ENCODE measurements at places on chromosomes 4 and X. TPM values are rescaled to one million over a fixed set of nuclear protein-coding genes. Genes with fewer than 3 reads are reported as not detected.

GRCh38 chr4:54144661-54145171 is 44.8 kb downstream of the GSX2 start:
- DNase-seq: no peak

The HGFAC gene
- total RNA-seq: 0.15 TPM

- DNase-seq: no peak
Observed at GRCh38 chr4:112141366-112142138, 3.7 kb upstream of the FAM241A start.

DNA sequence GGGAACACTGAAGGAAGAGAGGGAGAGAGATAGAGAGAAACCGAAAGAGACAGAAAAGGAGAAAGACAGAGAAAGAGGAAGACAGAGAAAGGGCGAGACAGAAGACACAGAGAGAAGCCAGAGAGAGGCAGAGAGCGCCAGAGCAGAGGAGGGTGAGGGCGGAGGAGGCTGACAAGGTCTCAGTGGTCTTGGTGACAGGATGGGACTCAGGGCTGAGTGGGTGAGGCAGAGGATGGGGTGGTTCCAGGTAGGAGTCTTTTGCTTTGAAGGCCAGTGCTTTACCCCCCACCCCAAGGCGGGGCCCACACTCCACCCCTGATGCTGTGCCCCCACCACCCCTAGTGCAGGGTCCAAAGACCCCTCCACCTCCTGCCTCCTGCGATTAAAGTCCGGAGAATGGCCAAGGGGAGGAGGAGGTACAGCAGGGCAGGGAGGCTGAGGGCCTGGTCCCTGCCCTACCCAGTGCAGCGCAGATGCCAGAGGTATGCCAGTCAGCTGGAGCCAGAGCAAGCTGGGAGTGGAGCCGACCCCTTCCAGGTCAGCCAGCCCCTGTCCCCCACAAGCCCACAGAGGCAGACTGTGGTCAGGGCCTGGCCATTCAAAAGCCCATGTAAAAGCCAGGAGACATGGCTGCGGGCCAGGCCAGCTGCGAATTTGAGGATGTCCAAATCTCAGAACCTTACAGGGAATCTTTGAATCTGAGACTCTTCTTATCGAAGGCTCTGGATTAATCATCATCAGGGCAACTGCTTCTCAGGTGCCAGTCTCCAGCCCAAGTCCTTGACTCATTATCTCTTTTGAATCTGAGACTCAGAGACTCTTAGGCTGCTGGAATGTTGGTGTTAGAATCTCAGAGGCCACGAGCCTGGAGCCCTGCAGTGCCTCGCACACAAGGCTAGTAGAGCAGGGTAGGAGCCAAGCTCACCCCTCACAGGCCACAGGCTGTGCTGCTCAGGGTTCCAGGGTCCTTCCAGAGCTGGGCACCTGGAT is 758 bp downstream of the IQSEC2 start:
- DNase-seq: no peak

The KDR gene
- total RNA-seq: 98.1 TPM

- DNase-seq: no peak
Observed at GRCh38 chrX:53049127-53049517, 533 bp downstream of the GPR173 start.

DNA sequence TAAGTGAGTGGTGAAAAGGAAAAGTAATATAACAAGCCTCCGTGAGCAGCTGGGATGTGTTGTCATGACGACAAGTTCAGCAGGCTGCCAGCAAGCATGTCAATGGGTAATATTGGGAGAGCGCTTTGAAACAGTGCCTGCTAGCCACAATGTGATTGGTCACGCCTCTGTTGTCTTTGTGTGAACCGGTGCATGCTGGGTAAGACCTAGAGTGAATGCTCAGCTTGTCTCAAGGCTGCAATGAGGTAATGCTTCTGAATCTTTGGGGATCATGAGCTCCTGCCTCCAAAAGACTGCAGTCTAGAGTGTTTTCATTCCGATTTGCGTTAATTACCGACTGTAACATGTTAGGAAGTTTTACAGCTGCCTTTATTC is 54.9 kb downstream of the STOX2 start:
- DNase-seq: no peak

- DNase-seq: no peak
Observed at GRCh38 chr4:93182722-93183121, 645.8 kb upstream of the ATOH1 start.

GRCh38 chr4:22029803-22030202 is 81.2 kb upstream of the KCNIP4 start:
- DNase-seq: no peak

- no peak for DNase-seq
Observed at GRCh38 chr4:172938072-172938829, 230.4 kb upstream of the GALNT7 start.

GRCh38 chr4:86544310-86544966 is 49.7 kb upstream of the PTPN13 start:
- DNase-seq: no peak

The ACSL4 gene
- total RNA-seq: 47.0 TPM

GRCh38 chr4:89023140-89023539 is 33.8 kb downstream of the FAM13A start:
- no peak for DNase-seq

GRCh38 chr4:109408711-109409110 is 24.9 kb upstream of the SEC24B start:
- DNase-seq: no peak

DNA sequence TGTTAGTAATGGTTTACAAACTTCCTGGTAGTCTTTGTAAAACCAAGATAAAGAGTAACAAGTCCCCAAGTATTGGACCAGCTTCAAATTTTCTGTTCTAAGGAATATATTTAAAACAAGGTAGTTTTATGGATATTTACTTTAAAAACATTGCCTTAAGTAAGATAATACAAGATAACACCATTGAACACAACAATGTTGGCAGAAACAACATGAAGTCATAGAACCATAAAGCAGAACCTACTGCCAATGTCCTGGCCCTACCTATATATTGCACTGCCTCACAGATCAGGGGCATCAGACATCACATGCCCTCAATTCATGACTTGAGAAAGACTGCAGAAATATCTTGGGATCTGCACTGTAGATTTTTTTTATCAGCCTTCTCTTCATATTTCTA is 1176.2 kb downstream of the PCDH7 start:
- no peak for DNase-seq

DNA sequence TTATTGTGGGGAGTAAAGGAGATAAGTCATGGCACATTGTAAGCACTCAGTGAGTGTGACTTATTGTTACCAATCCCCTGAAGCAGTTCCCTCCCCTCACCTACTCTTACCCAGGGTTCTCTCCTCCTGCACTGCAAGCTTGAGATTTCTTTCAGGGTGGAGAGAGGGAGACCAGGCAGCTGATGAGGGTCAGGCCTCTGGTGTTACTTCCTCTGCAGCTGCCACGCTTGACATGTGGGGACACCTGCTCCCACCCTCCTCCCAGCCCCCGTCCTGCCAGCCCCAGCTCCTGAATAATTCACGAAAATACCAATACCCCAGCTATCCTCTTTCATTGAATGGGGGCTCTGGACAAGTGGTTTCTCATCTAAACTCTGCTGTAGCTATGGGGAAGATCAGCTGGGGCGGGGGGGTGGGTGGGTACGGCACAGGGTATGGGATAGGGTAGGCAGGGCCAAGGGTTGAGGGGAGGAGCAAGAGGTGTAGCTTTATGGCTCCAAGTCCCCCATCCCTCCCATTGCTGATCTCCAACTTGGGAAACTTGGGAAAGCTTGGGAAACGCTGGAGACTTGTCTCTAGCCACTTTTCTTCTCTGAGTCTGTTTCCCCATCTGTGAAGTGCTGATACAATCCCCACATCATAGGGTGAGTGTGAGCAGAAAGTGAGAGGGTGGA is 148.5 kb upstream of the PJA1 start:
- DNase-seq: no peak

The MAGEA8 gene
- not detected for total RNA-seq

The SPANXC gene
- not detected for total RNA-seq

The TAF7L gene
- not detected for total RNA-seq

DNA sequence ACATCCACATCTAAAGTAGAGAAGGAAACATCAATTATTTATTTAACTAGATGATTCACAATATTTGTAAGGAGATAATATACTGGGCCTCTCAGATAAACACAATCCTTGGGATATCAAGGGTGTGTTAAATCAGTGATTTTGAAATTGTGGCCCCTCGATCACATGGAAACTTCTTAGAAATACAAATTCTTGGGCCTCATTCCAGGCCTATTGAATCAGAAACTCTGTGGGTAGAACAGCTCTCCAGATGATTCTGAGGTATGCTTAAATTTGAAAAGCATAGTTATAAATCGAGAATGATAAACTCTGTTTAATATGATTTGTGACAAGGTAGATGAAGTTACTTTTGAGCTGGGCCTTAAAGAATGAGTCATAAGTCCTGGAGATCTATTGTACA is 64.3 kb upstream of the GPR174 start:
- no peak for DNase-seq

- DNase-seq: no peak
Observed at GRCh38 chr4:10730590-10730989, 46.0 kb upstream of the CLNK start.

DNA sequence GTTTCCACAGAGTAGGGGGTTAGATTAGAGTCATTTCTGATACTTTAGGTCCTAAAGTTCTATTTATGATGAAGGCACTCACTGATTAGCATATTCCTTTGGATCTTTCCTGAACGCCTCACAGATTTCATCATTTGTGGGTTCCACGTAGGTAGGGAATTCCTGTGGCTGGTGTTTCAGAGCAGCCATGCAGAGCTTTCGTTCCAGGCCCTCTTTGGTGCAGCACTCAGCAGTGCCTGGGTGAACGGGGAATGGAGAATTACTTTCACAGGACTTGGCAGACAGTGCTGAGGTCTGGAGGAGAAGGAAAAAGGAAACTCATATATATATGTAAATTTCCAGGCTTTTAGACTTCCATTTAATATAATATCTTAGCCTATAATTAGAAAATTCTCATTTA is 18.5 kb downstream of the GC start:
- no peak for DNase-seq

DNA sequence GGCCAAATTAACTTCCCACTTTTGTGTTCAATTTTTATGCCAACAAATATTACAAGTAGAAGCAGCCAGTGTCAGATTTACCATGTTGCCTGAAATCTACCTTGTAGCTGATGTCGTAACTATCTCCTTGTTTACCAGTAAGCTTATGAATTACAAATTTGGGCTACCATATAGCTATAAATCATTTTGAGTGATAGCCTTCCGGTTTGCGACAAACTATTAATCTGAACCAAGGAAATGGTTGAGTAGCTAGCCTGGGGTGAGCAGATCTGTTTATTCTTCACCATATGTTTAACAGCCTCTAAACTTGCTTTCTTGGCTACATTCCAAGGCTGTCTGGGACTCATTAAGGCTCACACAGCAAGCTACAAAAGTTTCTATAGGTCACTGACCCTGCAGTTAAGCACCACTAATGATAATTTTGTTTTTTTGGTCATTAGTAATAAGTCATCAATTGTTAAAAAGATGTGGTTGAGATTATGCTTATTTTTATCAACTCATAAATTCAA is 218.7 kb upstream of the SPOCK3 start:
- DNase-seq: no peak
